Mammary epithelial cell (primary cell): ENCODE measurements at places on chromosomes 2 and 18. TPM values are rescaled to one million over a fixed set of nuclear protein-coding genes. Genes with fewer than 3 reads are reported as not detected.

Gene PLA2R1
- 5.3 TPM for polyA plus RNA-seq

Gene HOXD10
- not detected for polyA plus RNA-seq

Gene AMER3
- not detected for polyA plus RNA-seq

Gene MBD2
- polyA plus RNA-seq: 37.9 TPM

Gene LHCGR
- not detected for polyA plus RNA-seq

Gene TRABD2A
- polyA plus RNA-seq: 11.5 TPM

Gene MTA3
- 22.2 TPM for polyA plus RNA-seq

Gene HSBP1L1
- 21.0 TPM for polyA plus RNA-seq
